ENCODE measurements at places on chromosomes 2 and 18.

DNA sequence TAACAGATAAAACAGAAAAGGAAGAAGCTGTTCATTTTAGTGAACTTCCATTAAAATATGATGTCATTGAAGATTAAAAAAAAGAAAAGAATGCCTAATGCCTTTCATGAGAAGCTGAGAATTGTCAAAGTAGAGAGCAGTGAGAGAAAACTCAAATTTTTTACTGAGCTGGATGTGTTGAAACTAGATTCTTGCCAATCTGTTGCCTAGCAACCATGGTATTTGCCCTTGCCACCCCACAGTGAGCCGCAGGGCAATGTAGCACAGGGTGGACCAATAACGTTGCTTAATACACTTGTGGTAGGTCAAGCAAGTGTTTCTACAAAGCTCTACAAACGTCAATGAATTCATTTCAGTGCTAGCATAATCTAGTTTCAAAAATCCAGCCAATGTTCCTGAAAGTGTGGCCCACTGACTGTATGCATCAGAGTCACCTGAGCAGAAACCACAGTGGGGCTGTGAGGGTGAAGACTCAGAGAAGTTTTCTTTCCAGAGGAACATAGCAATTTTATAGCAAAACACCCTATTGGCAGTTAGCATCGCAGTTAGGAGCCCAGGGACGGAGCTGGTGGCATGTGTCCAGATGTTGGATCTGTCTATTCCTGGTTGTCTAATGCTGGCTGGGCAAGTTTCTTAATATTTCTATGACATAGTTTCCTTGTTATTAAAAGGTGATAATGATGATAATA lies 132.2 kb downstream of the DOCK10 start:
- H3K4me1 ChIP-seq: peaks cover 40% of the 10 kb centered on the region
- H3K4me3 ChIP-seq: peak overlapping the region; percentile 53
- DNase-seq: peak; percentile 94
- H3K27ac ChIP-seq: peak overlapping the region; percentile 98
- H3K36me3 ChIP-seq: no peaks in the 10 kb centered on the region

DNA sequence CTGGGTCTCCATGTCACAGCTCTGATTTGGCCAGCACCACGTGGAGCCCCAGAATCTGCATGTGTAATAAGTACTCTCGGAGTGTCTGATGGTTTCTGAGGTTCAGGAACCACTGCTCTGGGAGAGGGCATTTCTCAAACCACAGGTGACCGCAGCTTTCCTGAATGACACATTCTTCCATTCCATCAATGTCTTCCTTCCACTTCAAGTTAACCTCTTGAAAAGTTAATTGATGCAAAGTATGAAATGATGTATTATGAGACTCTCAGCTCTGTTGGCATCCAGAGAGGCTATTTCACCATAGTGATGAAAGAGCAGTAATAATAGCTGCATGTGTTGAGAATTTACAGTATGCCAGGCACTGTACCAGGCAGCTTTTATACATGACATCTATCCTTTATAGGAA lies 61.3 kb upstream of the CRIM1 start:
- H3K27ac ChIP-seq: no peak overlapping the region
- H3K36me3 ChIP-seq: no peaks in the 10 kb centered on the region
- H3K4me1 ChIP-seq: no peaks in the 10 kb centered on the region
- no peak overlapping the region for H3K4me3 ChIP-seq
- DNase-seq: no peak

- no peaks in the 10 kb centered on the region for H3K36me3 ChIP-seq
- no peaks in the 10 kb centered on the region for H3K4me1 ChIP-seq
- no peaks in the 10 kb centered on the region for H3K27me3 ChIP-seq
- no peak overlapping the region for H3K4me3 ChIP-seq
- no peak overlapping the region for H3K27ac ChIP-seq
Measured at GRCh38 chr2:50443868-50444630, 587.9 kb downstream of the NRXN1 start.

DNA sequence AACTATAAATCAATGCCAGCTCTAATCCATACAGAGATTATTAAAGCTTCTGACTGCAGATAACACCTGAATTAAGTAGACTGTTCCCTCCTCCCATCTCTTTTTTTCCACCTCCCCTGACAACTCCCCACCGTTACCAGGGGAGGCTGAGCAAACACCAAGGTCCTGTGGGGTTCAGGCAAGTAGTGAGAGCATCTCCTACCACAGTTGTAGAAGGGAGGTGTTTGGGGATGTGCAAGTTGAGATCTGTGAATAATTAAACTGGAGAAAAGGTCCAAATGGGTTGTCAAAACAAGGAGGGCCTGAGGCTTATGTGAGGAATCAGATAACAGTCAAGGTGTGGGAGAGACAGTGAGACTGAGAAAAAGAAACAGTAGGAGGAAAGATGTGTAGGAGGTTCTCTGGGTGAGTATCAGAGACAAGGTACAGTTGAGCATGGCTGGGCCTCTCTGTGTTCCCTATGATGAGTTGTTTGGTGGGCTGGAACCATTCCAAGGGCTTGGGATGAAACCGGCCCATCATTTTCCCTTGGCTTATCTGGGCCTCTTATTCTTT lies 194.6 kb downstream of the CYRIA start:
- H3K4me3 ChIP-seq: no peak overlapping the region
- no peak overlapping the region for H3K27ac ChIP-seq
- no peak for DNase-seq
- no peaks in the 10 kb centered on the region for H3K27me3 ChIP-seq

DNA sequence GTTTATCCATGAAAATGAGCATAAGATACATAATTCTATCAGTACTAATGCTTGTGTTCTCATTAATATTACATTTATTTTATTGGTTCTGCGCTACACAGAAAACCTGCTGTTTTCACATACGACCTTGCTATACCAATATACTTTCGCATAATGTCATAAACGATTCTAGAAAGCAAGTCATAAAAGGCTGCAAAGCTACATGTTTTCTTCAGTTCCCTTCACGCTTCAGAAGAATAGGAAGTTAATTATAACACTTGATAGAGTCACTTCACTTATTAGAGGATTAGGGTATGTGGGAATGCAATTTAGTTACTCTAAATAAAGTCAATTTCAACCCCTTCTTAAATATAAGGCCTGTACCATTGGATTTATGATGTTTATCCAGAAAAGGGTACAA lies 29.0 kb downstream of the PSME4 start:
- no peak overlapping the region for H3K4me3 ChIP-seq
- H3K4me1 ChIP-seq: peaks cover 2% of the 10 kb centered on the region
- peaks cover 29% of the 10 kb centered on the region for H3K36me3 ChIP-seq
- no peaks in the 10 kb centered on the region for H3K27me3 ChIP-seq
- no peak overlapping the region for H3K27ac ChIP-seq

DNA sequence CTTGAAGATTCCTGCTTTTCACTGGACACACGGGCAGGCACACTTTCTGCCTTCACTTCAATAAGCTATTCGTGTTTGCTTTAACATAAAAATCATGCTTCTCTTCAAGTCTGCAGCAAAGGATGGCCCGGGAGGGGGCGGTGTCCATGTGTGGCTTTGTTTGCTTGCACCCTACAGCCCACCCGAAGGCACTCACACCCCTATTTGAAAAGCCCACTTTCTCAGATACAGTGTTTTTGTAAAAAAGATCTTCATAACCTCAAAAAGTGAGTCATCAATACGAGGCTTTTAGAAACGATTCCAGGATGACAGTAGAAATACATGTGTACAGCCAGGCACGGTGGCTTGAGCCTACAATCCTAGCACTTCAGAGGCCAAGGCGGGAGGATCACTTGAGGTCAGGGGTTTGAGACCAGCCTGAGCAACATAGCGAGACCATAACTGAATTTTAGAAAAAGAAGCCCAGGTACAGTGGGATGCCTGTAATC lies 36.5 kb upstream of the HPCAL1 start:
- H3K4me1 ChIP-seq: peaks cover 20% of the 10 kb centered on the region
- H3K27ac ChIP-seq: peak overlapping the region; percentile 68
- no peak for DNase-seq
- H3K27me3 ChIP-seq: peaks cover 6% of the 10 kb centered on the region

All from osteocyte (in vitro differentiated cells).